ENCODE measurements at places on chromosomes 12 and 14. TPM values are rescaled to one million over a fixed set of nuclear protein-coding genes. Genes with fewer than 3 reads are reported as not detected.

Gene FGF6
- not detected for total RNA-seq

Gene TMPRSS12
- not detected for total RNA-seq

Gene ACVRL1
- total RNA-seq = 93.9 TPM

Gene SLCO1B1
- total RNA-seq = not detected

Gene FOXN4
- not detected for total RNA-seq

Gene RTN1
- total RNA-seq = 11.2 TPM

Gene ATG2B
- total RNA-seq = 26.2 TPM

Gene GNB3
- total RNA-seq = 0.52 TPM

Gene GLT8D2
- total RNA-seq = 0.99 TPM

Gene SAMD15
- total RNA-seq = 0.52 TPM

Gene KRT82
- total RNA-seq = not detected

Gene CACNA1C
- 2.3 TPM for total RNA-seq

Gene CLEC2A
- not detected for total RNA-seq

Gene UNC119B
- 23.6 TPM for total RNA-seq

Gene SYNE3
- total RNA-seq = 7.0 TPM

Gene OTOGL
- 0.33 TPM for total RNA-seq

Gene LUM
- 93.7 TPM for total RNA-seq

Gene GPRC5D
- total RNA-seq = not detected

Gene SLC6A15
- not detected for total RNA-seq

Measured in body of pancreas (tissue), 4 donors.